ENCODE measurements at places on chromosomes 16 and 17. TPM values are rescaled to one million over a fixed set of nuclear protein-coding genes. Genes with fewer than 3 reads are reported as not detected.

SLC16A3 gene
- total RNA-seq: 222 TPM

MED9 gene
- total RNA-seq: 14.9 TPM

ZNF646 gene
- total RNA-seq: 22.7 TPM

SSTR5 gene
- not detected for total RNA-seq

CBX2 gene
- 1.2 TPM for total RNA-seq

LAT gene
- total RNA-seq: 0.99 TPM

ADGRG3 gene
- total RNA-seq: not detected

KRTAP4-1 gene
- total RNA-seq: not detected

C1QL1 gene
- 0.99 TPM for total RNA-seq

SYNRG gene
- total RNA-seq: 20.8 TPM

GPR139 gene
- total RNA-seq: not detected

ANKFN1 gene
- not detected for total RNA-seq

TEKT1 gene
- total RNA-seq: not detected

CDK5R1 gene
- 0.83 TPM for total RNA-seq

MT1B gene
- total RNA-seq: not detected

LLGL2 gene
- 1.3 TPM for total RNA-seq

SLC5A2 gene
- 0.15 TPM for total RNA-seq

TMC7 gene
- total RNA-seq: 0.73 TPM

CCL3 gene
- total RNA-seq: not detected

ABCA6 gene
- 37.1 TPM for total RNA-seq

CD300LF gene
- not detected for total RNA-seq

RNF222 gene
- total RNA-seq: not detected

NEK8 gene
- total RNA-seq: 4.4 TPM

LPO gene
- not detected for total RNA-seq

EZH1 gene
- total RNA-seq: 25.6 TPM

GNG13 gene
- not detected for total RNA-seq
